ENCODE measurements at places on chromosomes 13 and 19. TPM values are rescaled to one million over a fixed set of nuclear protein-coding genes. Genes with fewer than 3 reads are reported as not detected.

GRCh38 chr13:102212729-102213128 is 189.1 kb downstream of the FGF14 start:
- DNase-seq = no peak

MTUS2 gene
- 3.6 TPM for total RNA-seq

DNA sequence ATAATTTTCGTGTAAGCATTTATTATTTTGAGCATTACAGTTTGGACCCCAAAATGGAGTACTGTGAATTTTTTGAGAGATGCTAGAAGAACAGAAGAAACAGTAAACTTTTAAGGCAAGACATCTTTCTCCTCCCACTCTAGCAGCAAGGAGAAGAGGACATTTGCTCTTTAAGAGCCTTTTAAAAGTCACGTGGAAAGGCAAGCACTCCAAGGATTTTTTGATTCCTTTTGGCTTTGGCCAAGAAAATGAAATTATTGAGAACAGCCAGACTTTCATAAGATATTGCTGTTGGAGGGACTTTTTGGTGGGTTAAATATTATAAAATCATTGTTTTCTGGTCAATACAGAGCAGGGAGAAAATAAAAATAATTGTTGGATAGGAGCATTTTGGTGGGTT is 110.0 kb downstream of the RGCC start:
- DNase-seq = no peak

RDH8 gene
- total RNA-seq = not detected

ZNF8 gene
- total RNA-seq = 17.2 TPM

DNA sequence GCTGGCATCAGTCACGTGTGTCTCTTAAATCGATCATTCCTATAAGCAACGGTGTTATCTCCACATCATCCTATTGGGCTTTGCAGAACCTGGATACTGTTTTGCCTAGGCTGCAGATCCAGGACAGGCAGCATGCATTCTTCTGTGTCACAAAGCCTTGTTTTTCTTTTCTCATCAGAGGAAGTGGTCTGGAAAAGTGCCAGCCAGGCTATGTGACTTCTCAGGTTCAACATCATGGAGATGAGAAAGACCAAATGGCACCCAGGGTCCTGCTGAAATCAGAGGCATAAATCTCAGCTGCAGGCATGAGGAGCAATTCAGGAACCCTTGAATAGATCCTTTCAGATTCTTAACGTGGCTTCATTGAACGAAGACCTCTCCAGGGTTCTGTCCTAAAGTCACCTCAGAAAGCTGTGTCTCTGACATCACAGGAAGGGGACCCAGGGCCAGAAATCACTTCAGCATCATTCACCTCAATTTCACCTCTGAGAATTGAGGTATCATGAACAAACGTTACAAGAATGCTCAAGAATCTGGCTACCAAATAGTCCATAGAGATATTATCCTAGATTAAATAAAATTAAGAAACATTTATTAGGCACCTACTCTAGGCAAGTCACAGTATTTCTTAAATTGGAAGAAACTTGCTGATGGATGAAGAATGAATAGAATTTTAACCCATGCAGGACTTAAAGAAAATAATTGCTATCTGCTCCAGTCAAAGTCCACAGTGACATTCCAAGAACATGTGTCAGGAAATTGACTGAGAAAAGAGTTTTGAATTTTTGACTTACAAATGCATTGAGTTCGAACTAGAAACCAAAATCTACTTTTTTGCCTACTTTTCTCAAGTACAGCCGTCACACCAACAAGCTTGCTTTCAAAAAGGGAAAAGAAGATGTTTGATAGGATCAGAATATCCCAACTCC is 124.1 kb downstream of the COG6 start:
- no peak for DNase-seq

GRCh38 chr13:23466144-23467002 is 32.9 kb upstream of the SACS start:
- DNase-seq = peak; percentile 80

DNA sequence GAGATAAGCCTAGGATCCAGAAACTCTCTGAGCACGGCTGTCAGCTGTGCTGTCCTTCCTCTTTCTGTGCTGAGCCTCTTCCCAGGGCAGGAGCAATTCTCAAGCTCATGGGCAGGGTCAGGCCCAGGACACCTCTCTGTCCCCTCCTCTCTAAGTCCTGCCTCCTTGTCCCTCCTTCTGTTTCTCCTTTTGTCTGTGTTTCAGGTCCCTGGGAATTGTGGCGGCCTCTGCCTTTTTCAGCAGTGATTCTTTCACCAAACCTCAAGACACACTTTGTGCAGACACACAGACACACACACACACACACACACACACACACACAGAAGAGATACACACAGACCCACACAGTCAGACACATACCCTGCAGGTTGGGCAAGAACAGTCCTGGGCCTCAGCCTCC is at the start of gene PSG1:
Gene PSG1, minus strand, starts transcription at position 101 of the 400 bp plus-strand sequence. CDS start 132 bp downstream, outside the sequence.
- no peak for DNase-seq

- no peak for DNase-seq
Observed at GRCh38 chr19:42149447-42150202, 17.4 kb upstream of the POU2F2 start.

KIR2DL4 gene
- total RNA-seq = not detected

GRCh38 chr19:3098515-3099346 is 4.6 kb downstream of the GNA11 start:
- DNase-seq = no peak

COX7A1 gene
- total RNA-seq = 3.9 TPM

GRCh38 chr13:52394586-52394985 is 11.4 kb downstream of the THSD1 start:
- DNase-seq = no peak

ZNF560 gene
- 0.31 TPM for total RNA-seq
